ENCODE measurements at places on chromosomes 4 and X.

GRCh38 chr4:118911238-118911703 lies 22.6 kb downstream of the SYNPO2 start:
- no peak for DNase-seq

DNA sequence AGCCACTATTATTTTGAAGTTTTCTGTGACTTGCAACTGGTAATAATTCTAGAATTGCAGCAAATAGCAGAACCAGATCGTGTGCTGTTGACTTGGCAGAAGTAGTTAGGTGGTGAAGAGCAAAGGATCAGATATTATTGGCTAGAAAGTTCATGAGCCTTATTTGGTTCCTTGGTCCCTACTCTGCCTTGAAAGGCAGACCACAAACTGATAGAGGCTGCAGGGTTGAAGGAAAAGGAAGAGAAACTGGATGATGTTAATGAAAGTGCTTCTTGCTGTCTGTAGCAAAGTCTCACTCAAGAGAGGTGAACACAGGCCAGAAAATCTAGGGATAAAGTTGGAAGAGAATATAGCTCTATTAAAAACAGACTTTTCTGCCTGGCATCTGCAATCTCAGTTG lies 41.2 kb upstream of the RNF150 start:
- no peak for DNase-seq

- DNase-seq, result no peak
Measured at GRCh38 chr4:74005528-74005927, 7.1 kb upstream of the CXCL5 start.

DNA sequence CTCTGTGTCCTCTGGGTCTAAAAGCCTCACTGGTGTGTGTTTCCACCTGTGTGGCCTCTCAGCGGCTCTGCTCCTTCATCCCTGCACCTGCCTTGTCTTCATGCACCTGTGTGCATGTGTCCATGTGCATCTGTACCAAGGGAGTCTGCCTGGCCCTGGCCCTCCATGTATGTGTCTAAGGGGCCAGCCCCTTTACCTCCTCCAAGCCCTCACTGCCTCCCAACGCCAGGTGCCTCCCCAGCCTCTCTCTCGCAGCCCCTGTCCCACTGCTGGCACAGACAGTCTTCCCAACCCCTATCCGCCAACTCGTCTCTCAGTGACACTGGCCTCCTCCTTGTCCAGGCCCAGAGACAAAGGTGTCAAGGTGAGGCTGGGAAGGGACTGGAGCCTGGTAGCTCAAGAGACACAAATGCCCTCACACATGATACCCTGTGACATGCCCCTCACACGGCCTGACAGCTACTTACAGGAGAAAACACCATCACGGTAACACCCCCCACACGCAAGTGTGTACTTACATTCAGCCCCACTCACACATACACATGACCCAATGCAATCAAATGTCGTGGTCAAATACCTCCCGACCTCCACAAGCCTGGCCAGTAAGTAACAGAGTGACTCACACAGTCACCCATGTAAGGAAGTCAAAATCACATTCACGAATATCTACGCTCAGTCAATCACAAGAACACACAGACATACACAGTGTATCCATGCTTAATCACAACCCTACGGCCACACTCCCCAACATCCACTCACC lies 11.4 kb downstream of the L1CAM start:
- DNase-seq, result no peak

DNA sequence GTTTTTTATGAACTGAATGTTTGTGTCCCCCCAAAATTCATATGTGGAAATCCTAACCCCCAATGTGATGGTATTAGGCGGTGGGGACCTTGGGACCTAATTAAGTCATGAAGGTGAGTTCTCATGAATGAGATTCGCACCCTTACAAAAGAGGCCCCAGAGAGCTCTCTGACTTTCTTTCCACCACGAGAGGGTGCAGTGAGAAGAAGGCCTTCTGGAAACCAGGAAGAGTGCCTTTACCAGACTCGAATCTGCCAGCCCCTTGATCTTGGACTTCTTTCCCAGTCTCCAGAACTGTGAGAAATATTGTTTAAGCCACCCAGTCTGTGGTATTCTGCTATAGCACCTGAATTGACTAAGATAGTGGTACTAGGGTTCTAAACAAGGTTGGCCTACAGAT lies 40.8 kb downstream of the STK26 start:
- DNase-seq, result no peak

GRCh38 chrX:96929036-96929435 lies 45.3 kb downstream of the RPA4 start:
- DNase-seq, result no peak

- no peak for DNase-seq
Measured at GRCh38 chrX:21800344-21800770, 39.1 kb upstream of the MBTPS2 start.

DNA sequence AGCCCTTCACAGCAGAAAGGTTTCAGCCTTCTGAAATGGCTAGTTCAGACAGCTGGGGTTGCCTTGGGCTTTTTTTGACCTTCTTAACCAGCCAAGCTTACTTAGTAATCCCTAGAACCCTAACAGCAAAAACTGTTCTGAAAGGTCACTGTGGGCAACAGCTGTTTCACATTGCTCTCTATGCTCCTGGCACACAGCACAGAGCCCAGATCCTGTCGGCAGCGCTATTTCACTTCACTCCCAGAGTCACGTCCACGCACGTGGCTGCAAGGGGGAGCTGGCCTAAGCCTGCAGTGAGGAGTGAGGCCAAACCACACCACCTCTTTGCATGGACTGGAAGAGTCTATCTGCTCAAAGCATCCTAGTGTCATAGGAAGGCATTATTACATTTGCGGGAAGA lies 32.0 kb upstream of the STS start:
- DNase-seq, result no peak

- DNase-seq, result no peak
Measured at GRCh38 chr4:182825003-182825402, 92.2 kb downstream of the DCTD start.

DNA sequence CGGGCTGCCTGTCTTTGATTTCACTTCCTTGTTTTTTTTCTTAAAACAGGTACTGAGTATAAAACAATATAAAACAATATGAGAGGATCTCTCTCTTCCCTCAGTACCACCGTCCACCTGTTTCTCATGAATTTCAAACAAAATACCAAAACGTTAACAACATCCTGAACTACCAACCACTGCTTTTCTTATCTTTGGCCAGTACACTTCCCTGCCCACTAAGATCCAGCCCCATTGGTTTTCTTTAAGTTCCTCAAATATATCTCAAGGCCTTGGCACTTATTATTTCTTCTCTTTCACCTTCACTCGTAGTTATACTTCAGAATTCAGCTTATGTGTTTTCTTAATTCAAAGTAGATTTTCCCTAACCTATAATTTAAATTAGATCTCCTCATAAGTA lies 370.2 kb upstream of the GRIA3 start:
- DNase-seq, result no peak

DNA sequence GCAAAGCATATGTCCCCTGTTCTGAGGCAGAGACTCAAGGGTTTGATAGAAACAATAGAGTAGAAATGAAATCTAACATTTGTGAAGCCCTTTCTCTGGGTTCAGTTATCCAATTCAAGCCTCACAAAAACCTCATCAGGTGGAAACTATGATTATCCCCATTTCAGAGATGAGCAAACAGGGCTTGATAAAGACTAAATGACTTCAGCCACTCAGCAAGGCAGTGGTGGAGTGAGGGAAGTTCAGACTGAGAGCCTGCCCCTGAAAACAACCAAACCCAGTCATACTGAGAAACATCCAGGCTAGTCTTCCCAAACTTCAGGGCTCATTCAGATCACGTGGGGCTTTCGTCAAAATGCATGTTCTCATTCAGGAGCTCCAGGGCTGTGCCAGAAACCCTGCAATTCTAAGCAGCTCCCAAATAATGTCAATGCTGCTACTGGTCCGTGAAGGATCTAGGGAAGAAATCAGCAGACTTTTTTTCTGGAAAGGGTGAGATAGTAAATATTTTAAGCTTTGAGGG lies 109.6 kb upstream of the KIT start:
- DNase-seq, result peak; percentile 36

DNA sequence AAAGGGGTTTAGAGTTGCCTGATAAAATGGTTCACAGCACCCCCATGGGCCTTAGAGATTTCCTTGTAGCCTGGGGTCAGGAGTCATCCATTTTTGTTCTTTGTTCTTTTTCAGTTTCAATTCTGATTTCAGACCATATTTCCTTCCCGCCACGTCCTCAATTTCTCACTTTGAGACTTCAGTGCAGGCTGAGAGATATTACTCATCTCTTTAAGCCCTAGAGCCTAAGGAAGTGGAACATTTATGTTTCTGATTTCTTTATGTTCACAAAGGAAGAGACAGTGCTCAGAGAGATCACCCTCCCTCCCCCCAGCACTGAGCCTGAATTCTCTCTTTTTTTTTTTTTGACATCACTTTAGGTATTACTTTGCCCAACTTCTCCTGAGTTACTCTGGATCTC lies 56.3 kb downstream of the MSN start:
- DNase-seq, result peak; percentile 44

GRCh38 chr4:125750828-125751466 lies 436.2 kb downstream of the FAT4 start:
- DNase-seq, result no peak

- DNase-seq, result no peak
Measured at GRCh38 chr4:165308166-165308565, 19.3 kb upstream of the MSMO1 start.

DNA sequence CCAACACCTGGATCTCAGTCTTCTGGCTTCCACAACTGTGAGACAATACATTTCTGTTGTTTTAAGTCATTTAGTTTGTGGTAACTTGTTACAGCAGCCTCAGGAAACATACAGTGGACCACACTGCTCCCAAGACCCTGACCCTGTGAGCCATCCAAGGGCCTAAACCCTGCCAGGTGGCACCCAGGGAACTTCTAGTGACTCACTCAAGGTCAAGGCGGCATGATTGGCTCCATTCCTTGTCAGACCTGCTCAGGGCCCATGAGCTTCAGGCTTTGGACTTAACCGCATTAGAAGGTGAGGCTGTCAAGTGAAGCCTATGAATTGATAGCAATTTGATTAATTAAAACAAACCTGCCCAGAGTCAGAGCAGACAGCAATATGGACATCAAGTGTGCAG lies 165.7 kb upstream of the MAMLD1 start:
- DNase-seq, result no peak

DNA sequence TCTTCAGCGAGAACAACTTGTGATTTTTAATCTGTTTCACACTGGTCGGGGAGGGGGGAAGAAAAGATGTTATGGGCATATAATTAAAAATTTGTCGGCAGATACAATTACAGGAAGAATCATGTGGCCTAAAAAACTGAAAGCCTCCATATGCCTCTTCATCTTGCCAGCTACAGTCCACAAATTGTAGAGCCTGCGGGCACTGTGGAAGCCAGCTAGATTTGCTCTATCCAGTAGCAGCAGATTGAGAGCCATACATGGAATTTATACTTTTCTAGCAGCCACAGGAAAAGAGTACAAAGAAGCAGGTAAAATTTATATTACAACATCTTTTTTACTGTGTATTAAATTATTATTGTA lies 147.3 kb downstream of the TBL1X start:
- no peak for DNase-seq

GRCh38 chr4:119781044-119781443 lies 152.4 kb upstream of the PDE5A start:
- DNase-seq, result no peak

DNA sequence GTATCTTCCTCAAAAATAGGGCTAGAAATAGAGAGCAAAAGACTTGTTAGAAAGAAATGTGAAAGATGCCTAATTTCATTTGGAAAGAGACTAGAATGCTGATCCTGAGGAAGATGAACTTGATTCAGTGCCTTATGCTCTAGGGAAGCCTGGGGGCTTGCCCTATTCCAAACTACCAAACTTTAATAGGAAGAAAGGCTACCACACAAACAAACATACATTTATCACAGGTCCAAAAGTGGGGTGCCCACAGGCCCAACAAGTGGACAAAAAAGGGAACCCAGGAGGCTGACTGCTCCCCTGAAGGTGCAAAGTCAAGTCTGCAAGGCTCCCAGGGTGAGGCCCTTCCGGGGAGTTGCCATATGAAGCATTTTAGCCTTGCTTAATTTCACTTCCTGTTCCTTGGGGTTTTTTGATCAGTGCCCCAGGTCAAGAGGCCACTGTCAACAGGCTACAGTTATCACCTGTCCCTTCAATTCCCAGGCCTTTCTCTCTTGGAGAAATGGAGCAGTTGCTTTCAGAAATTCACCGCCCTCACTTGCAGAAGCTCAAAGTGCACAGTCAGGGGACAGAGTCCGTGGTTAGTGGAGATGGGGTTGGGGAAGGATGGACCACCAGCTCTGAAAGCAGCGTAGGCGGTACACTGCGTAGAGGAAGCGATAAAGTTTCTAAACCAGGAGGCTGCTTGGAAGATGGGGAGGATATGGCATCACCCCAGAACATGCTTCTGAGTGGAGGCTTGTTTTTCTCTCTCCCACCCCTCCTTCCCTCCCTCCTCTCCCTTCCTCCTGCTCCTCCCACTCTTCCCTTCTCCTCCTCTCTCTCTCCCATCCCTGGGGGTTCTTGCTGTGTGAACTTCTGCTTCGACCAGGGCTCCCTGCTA lies 36.4 kb downstream of the TMEM154 start:
- DNase-seq, result peak; percentile 6

DNA sequence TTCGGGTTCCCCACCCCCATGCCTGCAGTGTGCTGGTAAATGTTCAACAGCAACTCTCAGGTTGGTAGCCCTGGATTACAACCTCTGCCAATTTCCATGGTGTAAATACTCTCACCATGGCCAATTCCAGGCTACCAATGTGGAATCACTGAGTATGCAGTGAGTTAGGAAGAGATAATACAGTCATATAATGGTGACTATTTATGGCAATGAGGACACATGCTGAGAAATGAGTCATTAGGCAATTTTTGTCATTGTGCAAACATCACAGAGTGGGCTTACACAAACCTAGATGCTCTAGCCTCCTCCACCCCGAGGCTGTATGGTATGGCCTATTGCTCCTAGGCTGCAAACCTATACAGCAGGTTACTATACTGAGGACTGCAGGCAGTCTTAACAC lies 4.6 kb upstream of the CLDN24 start:
- DNase-seq, result no peak

DNA sequence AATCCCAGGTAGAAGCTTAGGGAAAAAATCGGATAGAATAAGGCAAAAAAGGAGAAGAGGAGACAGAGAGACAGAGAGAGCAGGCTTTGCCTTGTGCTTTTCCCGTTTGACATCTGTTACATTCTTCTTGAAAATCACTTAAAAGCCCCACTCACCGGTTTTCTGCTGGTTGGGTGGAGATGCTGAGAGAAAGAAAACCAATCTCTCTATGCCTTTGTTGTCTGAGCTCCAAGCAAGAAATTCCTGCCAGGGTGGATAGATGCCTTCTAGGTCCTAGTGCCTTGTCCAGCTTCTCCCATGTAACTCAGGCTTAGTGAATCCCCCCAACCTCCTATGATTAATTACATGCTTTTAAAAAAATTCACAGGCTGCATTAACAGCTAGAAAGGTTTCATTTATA lies at the start of gene DCX:
DCX (minus strand) TSS at position 210 of the 400 bp plus-strand sequence. CDS start 1,794 bp downstream, outside the sequence.
- no peak for DNase-seq

DNA sequence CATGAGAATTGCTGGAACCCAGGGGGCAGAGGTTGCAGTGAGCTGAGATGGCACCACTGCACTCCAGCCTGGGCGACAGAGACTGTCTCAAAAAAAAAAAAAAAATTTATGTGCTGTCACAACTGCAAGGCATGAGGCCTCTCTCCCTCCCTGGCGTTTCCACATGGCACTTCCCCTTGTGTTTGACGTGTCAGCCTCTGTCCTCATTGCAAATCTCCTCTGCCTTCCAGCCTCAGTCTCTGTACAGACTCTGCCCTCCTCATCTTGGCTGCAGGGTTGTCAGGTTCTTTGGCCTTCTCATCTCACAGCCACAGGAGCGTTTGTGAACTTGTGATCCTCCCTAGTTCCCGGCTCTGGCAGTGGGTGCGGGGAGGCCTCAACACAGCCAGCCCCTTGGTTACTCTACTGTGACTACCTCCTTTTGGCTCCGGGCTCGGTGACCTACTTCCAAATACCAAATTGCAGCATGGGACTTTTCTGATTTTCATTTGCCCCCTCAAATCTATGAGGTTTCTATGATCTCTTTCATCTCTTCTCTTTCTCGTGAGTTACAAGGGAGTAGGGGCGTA lies 250.0 kb downstream of the CBR4 start:
- no peak for DNase-seq
